ENCODE measurements at places on chromosomes 6 and 20.

GRCh38 chr20:5918856-5919625 lies 31.3 kb downstream of the TRMT6 start:
- DNase-seq: peak; percentile 63

DNA sequence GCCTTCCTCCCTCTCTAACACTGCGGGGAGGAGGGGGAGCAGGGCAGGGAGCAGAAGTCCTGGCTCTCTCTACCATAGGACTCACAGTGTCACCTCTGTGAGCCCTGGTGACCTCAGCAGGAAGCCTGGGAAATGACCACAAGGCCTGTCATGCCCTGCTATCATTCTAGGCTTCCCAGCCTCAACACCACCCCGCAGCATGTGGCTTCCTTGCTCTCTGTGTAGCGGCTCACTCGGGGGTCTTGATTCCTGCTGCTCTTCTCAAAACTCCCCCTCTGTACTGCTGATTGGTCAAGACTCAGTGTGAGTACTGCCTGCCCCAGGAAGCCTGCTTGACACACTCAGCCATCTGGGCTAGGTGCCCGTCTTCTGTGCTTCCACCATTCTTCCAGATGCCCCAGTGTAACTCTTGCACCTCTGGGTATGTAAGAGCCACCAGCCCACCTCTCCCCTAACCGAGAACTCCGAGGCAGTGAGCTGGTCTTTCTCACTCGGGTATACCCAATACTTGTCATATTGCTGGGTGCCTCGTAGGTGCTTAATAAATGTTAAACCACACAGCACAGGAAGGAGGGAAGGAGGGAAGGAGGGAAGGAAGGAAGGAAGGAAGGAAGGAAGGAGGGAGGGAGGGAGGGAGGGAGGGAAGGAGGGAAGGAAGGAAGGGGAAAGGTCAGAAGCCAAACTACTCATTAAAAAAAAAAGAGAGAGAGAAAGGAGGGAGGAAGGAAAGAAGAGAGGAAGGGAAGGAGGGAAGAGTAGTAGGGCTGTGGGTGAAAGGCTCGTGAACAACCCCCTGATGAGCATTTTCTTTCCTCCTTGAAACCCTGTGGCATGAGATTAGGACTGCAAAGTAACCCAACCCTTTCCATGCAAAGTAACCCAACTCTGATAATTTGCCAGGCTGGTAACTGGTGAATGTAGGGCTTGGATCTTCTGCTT lies 5.0 kb downstream of the MDFI start:
- no peak for DNase-seq

- DNase-seq: no peak
Observed at GRCh38 chr20:6925744-6926278, 158.3 kb downstream of the BMP2 start.

GRCh38 chr6:114449659-114450058 lies 106.8 kb upstream of the HS3ST5 start:
- DNase-seq: no peak

DNA sequence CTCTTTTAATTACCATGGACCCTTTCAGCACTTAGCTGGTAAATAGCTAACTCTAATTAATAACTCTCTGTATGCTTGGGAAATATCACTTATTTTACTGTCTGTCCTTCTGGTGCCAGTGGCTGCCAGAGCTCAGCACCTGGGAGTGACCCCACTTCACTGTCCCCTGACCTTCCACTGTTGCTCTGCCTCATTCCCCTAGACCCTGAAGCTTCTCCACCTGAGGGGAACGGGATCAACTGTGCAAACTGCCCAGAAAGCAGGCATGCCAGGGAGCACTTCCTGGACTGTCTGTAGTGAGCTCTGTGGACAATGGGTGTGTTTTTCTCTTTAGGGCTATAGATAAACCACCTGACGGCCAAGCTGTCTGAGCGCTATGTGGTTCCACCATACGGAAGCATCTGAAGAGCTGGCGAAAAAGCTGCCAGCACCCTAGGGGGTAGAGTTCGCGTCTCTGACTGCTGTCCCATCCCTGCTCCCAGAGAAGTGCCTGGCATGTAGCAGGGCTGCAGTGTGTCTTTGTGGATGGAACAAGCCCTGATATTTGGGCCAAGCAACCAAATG lies 106.3 kb upstream of the FOXA2 start:
- DNase-seq: no peak

GRCh38 chr6:16619777-16620176 lies 141.5 kb downstream of the ATXN1 start:
- no peak for DNase-seq

DNA sequence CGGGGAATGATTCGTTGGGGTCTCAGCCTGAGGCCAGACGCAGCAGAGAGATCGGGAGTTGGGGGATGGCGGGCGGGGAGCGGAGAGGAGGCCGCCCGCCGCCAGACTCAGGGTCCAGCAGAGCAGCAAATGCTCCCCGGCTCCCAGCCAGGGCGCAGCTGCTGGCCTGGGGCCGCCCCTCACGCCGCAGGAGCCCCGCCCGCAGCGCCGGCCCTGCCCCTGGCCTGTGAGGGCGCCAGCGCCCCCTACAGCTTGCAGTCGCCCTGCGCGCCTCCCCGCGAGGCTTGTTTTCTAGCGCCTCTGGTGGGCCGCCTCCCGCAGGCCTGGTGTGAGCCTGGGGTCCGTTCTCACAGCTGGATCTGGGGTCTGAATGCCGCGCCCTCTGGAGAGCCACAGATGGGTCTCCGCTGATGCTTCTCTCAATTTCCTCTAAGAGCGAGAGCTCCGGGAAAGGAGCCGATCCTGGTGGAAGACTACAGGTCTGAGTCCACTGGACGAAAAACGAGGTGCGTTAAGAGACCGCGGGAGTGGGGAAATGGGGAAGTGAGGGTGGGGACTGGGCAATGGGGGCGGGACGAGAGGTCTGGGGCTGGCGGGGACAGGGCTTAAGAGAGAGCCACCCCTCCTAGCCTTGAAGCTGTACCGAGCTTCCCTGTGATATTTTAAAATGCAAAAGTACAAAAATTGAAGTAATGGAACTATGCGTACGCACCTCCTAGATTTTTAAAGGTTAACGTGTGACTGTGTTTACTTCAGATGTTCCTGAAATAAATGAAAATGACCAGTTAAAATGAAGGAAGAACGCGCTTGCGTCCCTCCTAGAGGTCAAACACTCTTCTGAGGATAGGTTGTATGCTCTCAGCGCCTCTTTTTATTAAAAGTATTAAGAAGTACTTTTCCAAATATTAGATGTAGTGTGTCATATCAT lies 30.1 kb downstream of the TRIM38 start:
- DNase-seq: peak; percentile 84

DNA sequence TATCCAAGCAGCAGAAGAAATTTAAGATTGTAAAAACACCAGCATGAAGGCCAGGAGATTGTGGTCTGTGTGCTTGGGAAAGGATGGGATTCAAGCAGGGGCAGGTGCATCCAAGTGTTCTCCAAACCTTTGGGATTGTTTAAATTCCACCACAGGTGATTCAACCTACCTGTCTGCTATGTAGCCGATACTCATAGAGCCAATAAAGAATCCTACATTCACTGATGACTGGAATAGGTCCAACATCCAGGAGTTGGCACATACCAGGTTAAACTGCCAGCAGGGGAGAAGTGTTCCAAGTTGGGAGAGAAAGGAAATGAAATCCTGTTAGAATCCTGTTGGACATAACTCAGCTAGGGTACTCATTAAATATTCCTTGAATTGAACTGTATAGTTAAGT lies 2.2 kb downstream of the SLC22A2 start:
- DNase-seq: no peak

GRCh38 chr6:104683809-104684208 lies 175.9 kb downstream of the HACE1 start:
- DNase-seq: no peak

DNA sequence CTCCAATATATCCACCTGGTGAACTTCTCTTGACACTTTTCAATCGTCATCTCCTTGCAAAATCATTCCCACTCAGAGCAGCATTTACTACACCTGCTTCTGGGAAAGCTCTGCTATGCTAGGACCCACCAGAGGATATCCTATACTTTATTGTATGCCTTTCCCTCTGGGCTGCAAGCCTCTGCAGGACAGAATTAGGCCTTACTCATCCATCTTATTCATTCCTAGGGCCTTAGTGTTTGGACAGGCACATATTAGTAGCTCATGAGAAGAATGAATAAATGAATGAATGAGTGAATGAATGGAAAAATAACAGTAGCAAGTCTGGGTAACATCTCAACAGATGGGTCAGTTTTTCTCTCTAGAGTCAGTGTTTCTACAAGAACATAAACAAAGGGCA lies 216.1 kb downstream of the MAFB start:
- DNase-seq: no peak

Measured in amniotic epithelial cell (primary cell).